ENCODE measurements at places on chromosomes 1 and 21. TPM values are rescaled to one million over a fixed set of nuclear protein-coding genes. Genes with fewer than 3 reads are reported as not detected.

DNA sequence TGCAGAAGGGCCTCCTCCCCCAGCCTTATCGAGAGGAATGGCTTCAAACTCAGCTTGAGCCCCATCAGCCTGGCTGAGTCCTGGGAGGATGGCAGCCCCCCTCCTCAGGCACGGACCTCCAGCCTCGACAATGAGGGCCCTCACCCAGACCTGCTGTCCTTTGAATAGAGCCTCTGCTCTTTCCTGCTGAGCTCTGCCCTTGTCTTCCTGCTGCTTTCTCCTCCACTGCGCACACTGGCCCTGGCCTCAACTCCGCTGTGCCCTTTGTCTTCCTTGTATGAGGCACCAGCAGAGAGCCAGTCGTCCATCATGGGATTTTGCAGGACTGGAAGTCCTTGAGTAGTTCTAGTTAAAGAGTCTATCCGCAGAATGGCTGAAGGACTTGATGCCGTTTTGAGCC, 2.0 kb downstream of the C1orf226 start:
- H3K4me1 ChIP-seq: no peaks in the 10 kb centered on the region
- DNase-seq: no peak
- peaks cover 17% of the 10 kb centered on the region for H3K27me3 ChIP-seq
- H3K36me3 ChIP-seq: no peaks in the 10 kb centered on the region
- H3K4me3 ChIP-seq: no peak overlapping the region

DNA sequence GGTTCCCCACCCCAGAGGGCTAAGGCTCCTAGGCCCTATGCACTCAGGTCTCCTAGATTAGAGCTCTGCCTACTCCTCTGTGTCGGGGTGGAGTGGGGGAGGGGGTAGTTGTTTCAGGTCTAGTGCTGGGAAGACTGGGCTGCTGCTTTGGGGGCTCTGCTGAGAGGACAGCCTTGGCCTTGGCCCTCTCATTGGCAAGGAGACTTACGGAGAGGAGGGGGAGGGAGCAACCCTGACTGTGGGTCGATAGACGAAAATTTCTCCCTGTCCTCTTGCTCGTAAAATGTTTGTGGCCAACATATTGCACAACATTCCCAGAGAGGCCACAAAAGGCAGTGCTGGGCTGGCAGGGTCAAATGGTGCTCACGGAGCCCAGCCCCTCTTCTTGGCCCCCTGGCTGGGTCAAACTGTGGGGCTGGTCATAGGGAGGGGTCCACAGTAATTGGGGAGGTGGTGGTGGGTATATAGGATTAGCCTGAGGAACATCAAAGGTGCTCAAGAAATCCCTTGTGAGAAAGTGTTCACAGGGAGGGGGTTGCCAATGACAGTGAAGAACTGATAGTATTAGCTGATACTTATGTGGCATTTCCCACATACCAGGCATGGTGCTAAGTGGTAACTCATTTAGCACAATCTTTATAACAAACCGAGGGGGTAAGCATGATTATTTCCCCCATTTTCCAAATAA, 8.5 kb upstream of the DMBX1 start:
- H3K27me3 ChIP-seq: peaks cover 71% of the 10 kb centered on the region
- H3K27ac ChIP-seq: no peak overlapping the region
- DNase-seq: no peak
- H3K4me3 ChIP-seq: no peak overlapping the region

- no peaks in the 10 kb centered on the region for H3K36me3 ChIP-seq
- no peak overlapping the region for H3K27ac ChIP-seq
- H3K4me1 ChIP-seq: no peaks in the 10 kb centered on the region
- H3K4me3 ChIP-seq: no peak overlapping the region
- no peaks in the 10 kb centered on the region for H3K27me3 ChIP-seq
- DNase-seq: no peak
Observed at GRCh38 chr1:67825591-67825990, 7.7 kb downstream of the GNG12 start.

- H3K4me3 ChIP-seq: no peak overlapping the region
- DNase-seq: no peak
- H3K27ac ChIP-seq: no peak overlapping the region
- no peaks in the 10 kb centered on the region for H3K36me3 ChIP-seq
Observed at GRCh38 chr1:86277936-86278335, 118.2 kb downstream of the ODF2L start.

DNA sequence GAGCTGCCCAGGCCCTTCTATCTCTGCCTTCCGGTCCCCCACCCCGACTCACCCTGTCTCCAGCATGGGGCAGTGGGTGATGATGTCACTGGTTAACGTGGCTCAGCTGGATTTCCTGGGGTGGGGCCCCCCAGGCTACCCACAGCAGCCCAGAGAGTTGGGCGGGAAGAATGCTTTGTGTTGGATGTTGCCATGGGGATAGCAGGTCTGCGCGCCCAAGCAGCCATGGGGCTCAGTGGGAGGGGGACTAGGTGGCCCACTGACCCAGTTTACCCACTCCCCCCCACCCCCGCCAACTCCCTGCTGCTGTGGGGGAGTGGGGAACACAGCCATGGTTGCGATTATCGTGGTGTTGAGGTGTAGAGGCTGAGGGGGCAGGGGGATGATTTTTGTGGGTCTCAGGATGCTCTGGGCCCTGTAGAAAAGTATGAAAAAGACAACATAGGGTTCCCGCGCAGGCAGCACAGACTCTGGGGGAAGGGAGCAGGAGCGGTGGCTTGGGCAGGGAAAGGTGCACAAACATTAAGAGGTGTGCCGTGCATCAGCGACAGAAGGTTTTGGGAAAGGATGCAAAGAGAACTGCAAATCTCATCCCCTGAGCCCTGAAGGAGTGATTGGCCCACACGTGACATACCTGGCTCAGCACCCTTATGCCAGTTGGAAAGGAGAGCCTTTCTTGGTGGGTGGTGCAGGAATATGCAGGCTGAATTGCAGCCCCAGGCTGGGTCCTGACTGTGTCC, 8.5 kb downstream of the CELSR2 start:
- H3K4me1 ChIP-seq: no peaks in the 10 kb centered on the region
- H3K27me3 ChIP-seq: no peaks in the 10 kb centered on the region

DNA sequence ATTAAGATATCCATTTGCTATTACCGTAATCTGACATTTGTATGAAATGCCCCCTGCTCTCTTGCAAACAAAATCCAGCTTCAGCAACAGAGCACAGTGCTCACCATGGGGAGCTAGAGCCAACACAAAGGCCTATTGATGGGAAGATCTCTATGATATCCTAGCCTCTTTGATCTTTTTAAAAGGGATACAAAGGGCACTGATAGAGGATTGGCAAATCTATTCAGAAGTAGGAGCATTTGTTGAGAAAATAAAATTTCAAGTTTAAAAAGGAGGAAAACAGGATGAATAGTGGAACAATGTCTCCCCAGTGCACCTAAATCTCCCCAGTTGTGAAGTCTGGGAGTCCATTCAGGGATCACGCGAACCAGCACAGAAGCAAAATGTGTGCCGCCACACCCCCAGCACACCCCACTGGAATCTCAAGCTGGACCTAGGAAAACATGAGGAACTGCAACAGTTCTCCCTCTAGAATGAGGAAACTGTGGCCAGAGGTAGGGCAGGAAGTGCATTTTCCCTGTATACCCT, 32.2 kb downstream of the MRAP start:
- peaks cover 23% of the 10 kb centered on the region for H3K36me3 ChIP-seq
- H3K4me1 ChIP-seq: no peaks in the 10 kb centered on the region
- H3K27me3 ChIP-seq: no peaks in the 10 kb centered on the region
- DNase-seq: no peak
- H3K4me3 ChIP-seq: no peak overlapping the region

DNA sequence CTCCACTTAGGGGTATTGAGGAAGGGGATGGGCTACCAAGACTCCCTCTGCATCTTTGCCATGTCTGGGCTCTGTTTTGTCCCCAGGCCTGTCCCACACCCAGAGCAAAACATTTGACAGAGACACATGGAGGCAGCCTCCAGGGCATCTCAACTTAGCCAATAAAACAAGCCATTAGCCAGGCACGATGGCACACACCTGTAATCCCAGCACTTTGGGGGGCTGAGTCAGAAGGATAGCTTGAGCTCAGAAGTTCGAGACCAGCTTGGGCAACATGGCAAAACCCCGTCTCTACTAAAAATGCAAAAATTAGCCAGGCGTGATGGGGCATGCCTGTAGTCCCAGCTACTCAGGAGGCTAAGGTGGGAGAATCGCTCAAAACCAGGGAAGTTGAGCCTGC, 120.3 kb upstream of the IPO9 start:
- DNase-seq: no peak
- no peak overlapping the region for H3K4me3 ChIP-seq
- H3K27me3 ChIP-seq: peaks cover 26% of the 10 kb centered on the region
- H3K36me3 ChIP-seq: no peaks in the 10 kb centered on the region
- H3K4me1 ChIP-seq: no peaks in the 10 kb centered on the region

DNA sequence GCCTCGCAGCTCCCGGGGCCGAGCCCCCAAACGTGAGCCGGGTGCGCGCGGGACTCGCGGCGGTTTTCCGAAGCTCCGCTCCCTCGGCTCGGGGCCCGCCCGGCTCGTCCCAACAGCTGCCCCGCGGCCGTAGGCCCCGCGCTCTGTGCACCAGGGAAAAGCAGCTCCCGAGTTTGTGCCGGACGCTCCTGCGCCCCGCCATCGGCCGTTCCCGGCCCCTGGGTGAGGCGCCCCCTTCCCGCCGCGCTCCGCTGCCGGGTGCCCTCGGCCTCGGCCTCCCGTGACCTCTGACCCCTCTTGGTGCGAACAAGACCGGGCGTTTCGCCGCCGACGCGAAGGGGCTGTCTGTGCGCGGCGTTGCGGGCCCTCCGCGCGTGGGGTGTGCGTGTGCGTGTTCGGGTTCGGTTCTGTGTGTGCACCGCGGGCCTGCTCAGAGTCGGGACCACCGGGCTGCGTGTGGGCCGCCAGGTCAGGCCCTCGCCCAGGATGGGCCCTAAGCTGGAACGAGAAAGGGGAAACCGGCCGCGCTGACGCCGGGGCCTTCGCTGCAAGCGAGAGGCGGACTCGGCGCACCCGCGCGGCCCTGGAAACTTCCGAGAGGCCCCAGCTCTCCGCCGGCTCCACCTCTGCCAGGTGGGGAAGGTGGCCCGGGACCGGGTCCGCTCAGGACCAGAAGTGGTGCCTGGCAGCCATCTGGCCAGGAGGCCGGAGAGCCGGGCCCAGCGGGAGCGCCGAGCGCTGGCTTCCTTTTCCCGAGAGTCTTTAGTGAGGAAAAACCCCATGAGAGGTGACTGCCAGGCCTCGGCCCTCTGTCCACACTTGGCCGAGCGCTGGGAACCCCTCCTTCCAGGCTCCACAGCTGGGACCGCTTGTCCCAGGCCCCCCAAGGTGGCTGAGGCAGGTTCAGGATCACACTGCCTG, 1.9 kb downstream of the PRDM16 start:
- H3K36me3 ChIP-seq: no peaks in the 10 kb centered on the region
- no peak for DNase-seq
- peaks cover 76% of the 10 kb centered on the region for H3K27me3 ChIP-seq
- H3K27ac ChIP-seq: no peak overlapping the region
- H3K4me3 ChIP-seq: no peak overlapping the region

- peaks cover 11% of the 10 kb centered on the region for H3K27me3 ChIP-seq
- no peak overlapping the region for H3K4me3 ChIP-seq
- DNase-seq: no peak
- H3K27ac ChIP-seq: no peak overlapping the region
- H3K36me3 ChIP-seq: no peaks in the 10 kb centered on the region
Observed at GRCh38 chr1:103109311-103109920, 1.1 kb upstream of the COL11A1 start.

- H3K4me3 ChIP-seq: no peak overlapping the region
- H3K27me3 ChIP-seq: no peaks in the 10 kb centered on the region
- DNase-seq: no peak
- no peak overlapping the region for H3K27ac ChIP-seq
- peaks cover 2% of the 10 kb centered on the region for H3K36me3 ChIP-seq
Observed at GRCh38 chr1:54341763-54342162, 64.4 kb downstream of the SSBP3 start.

DNA sequence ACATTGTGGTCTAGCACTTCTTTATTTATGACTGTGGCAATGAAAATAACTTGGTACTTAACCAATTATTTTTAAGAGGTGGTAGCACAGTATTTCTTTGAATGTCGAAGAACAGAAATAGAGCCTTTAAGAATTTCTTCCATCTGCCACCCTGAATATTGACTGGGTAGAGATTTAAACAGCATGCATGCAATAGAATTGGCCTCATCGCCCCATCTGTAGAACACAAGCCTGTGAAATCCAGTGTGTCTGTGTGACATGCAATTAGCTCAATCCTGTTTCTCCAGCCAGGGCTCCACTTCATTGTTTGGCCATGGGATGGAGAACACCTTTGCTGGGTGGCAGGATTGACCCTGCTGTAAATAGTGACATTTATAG, 17.1 kb upstream of the KLHDC8A start:
- DNase-seq: no peak
- H3K36me3 ChIP-seq: no peaks in the 10 kb centered on the region
- H3K4me3 ChIP-seq: no peak overlapping the region
- peaks cover 2% of the 10 kb centered on the region for H3K4me1 ChIP-seq

GRCh38 chr1:106926803-106927582, 129.5 kb upstream of the PRMT6 start:
- no peak overlapping the region for H3K4me3 ChIP-seq
- no peaks in the 10 kb centered on the region for H3K27me3 ChIP-seq
- no peaks in the 10 kb centered on the region for H3K4me1 ChIP-seq
- no peaks in the 10 kb centered on the region for H3K36me3 ChIP-seq

DNA sequence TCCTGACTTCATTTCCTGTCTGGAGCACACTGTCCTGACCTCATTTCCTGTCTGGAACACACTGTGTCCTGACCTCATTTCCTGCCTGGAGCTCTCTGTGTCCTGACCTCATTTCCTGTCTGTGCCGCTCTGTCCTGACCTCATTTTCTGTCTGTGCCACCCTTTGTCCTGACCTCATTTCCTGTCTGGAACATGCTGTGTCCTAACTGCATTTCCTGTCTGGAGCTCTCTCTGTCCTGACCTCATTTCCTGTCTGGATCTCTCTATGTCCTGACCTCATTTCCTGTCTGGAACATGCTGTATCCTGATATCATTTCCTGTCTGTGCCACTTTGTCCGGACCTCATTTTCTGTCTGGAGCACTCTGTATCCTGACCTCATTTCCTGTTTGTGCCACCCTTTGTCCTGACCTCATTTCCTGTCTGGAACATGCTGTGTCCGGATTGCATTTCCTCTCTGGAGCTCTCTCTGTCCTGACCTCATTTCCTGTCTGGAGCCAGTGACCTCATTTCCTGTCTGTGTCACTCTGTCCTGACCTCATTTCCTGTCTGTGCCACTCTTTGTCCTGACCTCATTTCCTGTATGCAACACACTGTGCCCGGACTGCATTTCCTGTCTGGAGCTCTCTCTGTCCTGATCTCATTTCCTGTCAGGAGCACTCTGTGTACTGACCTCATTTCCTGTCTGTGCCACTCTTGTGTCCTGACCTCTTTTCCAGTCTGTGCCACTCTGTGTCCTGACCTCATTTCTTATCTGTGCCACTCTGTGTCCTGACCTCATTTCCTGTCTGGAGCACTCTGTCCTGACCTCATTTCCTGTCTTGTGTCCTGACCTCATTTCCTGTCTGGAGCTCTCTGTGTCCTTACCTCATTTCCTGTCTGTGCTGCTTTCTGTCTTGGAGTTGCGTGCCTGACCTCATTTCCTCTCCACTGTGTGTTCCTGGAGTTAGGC, 27.6 kb downstream of the SKI start:
- H3K27ac ChIP-seq: peak overlapping the region; percentile 99
- peaks cover 3% of the 10 kb centered on the region for H3K36me3 ChIP-seq
- H3K4me1 ChIP-seq: peaks cover 93% of the 10 kb centered on the region
- H3K4me3 ChIP-seq: no peak overlapping the region
- H3K27me3 ChIP-seq: no peaks in the 10 kb centered on the region

CD53 gene
- 288 TPM for total RNA-seq

HSD11B1 gene
- total RNA-seq: 1.1 TPM

KCNE2 gene
- not detected for total RNA-seq

CFAP107 gene
- total RNA-seq: not detected
